Stimulated activated CD4-positive, alpha-beta T cell treated with anti-CD3 and anti-CD28 coated beads, Interleukin-2, amount 100 ng/mL, for 48 hours (primary cell): ENCODE measurements at places on chromosomes 5 and 9.

DNA sequence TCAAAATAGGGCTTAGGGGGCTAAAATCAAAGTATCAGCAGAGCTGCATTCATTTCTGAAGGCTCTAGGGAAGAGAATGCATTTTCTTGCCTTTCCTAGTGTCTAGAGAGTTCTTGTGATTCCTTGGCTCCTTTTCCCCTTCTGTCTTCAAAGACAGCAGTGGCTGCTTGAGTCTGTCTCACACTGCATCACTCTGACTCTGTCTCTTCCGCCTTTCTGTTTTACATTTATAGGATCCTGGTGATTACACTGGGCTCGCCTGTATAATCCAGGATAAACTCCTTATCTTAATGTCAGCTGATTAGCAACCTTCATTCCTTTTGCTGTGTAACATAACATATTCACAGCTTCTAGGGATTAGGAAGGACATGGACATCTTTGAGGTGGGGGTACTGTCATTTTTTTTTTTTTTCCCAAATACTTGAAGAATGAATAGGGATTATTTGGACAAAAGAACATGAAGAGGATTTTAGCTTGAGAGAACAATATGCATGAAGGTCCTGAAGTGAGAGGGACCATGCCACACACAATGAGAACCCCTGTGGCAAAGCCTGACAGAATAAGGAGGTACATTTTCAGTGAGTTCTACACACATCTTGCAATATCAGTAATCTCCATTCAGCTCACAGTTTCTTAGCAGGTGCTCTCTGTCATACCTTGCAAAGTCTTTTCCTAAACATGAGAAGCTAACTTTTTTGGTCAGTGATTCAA, 267.6 kb downstream of the FAM170A start:
- no peak for DNase-seq

- DNase-seq: no peak
Measured at GRCh38 chr5:172336676-172337285, 53.2 kb upstream of the UBTD2 start.

GRCh38 chr5:132055808-132056609, 4.4 kb upstream of the IL3 start:
- peak; percentile 21 for DNase-seq

DNA sequence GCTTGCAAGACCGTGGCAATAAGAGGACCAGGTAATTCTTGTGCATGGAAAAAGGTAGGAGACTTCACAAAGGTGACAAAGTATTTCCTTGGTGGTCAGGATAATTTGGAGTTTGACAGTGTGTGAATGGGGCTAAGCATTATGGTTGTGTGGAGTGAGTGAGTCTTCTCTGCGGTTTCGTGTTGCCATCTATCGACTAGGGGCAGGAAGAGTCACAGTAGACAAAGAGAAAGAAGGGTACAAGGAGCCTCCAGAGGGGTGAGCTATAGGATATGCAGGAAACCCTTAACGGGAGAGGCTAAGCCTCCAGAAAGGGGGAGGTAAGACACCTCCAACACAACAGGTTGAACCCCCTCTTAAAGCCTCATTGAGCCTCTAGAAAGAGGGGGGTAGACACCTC, 64.0 kb upstream of the RANBP6 start:
- no peak for DNase-seq

DNA sequence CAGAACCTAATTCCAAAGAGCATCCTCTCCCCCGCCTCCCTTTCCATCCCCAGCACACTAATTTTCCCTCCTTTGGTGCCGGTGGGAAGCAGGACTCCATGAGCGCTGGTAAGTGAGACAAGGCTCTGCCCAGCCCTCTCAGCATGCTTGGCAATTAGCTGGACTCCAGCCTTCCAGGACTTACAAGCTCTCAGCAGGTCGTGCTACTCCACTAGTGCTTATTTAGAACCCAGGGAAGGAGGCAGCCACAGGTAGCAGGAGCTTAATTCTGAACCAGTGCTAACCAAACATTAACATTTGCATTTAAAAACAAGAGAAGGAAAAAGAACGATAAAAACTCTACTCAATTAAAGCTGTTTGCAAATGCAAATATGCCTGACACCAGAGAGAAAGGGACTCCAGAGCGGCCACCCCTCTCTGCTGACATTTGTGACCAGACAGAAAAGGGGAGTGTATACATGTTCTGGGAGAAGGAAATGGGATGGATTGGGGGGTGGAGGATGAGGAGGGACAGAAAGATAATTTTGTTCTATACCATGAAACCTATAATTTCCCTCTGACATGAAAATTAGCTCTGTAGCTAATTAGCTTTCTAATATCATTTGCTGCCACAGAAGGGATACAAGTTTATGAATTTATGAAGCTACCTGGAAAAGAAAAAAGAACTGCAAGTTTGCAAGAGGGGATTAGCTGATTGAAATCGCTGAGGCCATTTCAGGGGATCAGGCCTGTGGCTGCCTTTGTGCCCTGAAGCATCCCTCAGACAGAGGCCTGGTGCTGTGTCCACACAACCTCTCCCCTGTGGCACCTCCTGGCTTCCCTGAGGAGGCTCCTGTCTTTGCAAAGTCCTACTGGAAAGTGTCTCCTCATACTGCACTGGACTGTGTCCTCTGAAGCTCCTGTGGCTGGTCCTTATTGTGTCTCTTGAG, 266.3 kb downstream of the SEC61B start:
- DNase-seq: no peak

DNA sequence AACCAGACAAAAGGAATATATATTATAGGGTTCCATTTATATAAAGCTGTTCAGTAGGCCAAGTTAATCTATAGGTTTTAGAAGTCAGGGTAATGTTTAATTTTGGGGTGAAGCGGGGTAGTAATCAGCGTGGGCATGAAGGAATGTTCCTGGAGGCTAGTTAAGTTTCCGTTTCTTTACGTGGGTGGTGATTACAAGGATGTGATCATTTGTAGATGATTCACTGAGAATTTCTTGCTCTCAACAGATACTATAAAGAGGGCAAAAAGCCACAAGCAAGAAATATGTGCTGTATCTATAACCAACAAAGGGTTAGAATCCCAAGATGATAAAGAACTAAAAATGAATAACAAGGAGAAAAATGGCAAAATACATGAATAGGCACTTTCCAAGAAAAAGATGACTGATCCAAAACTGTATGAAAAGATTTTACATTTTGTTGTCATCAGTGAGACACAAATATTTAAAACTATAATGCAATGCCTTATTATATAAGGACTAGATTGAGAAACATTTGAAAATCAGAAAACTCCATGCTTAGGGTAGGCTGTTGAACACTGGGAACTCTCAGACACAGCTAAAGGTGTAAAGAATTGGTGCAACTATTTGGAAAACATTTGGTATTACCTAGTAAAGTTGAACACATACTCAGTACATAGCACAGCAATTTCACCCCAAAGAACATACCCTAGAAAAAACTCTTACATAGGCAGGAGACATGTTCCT, 224.3 kb upstream of the S1PR3 start:
- no peak for DNase-seq

DNA sequence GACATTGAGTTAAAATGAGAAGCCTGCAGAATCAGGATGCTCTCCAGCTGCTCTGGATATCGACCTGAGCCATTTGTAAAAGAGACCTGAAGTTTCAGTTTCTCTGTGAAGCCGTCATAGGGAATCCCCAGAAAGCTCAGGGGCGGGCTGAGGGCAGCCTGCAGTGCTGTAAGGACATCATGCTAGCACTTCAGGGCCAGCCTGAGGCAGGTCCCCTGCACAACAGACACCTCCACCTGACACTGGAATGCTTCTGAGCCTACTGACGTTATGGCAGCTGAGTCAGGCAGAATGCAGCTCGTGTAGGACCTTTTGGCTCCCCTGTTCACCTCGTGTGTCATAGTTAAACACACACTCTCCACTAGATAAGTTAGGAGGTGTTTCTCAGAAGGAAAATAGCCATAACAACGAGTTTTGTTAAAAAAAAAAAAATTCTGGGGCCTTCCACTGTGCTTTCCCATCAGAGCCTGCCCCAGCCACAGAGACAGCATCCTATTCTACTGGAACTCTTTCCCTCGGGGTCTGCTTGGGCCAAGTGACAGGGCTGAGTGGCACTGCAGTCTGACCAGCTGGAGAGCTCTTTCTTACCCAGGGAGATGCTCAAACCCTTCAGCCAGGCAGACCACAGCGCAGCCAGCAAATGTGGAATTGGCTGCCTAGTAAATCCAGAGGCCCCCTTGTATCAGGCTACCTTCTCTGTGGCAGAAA, 354.9 kb downstream of the DIRAS2 start:
- no peak for DNase-seq
